CD4-positive, alpha-beta T cell treated with Interleukin-4 for 4 hours (primary cell): ENCODE measurements at places on chromosomes 12 and 14.

GRCh38 chr12:38610808-38611350 lies 294.3 kb downstream of the ALG10B start:
- DNase-seq = no peak

DNA sequence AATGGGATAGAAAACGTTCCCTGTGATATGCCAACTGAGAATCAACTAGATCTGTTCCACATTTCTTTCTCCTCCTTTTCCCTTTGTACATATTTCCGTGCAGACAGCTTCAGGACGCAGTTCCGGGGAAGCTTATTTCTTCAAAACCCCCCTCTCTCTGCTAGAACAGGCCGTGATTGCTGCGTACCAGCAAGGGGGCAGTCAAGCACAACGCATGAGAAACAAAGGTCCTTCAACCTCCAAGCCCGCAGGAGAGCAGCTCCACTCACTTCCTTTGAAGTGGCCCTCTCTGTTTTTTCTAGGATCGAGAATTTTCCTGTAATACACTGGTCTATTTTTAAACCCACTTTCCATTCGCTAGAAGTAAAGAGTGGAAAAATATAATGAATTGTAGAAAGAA lies 80.8 kb downstream of the ZNF664 start:
- no peak for DNase-seq

DNA sequence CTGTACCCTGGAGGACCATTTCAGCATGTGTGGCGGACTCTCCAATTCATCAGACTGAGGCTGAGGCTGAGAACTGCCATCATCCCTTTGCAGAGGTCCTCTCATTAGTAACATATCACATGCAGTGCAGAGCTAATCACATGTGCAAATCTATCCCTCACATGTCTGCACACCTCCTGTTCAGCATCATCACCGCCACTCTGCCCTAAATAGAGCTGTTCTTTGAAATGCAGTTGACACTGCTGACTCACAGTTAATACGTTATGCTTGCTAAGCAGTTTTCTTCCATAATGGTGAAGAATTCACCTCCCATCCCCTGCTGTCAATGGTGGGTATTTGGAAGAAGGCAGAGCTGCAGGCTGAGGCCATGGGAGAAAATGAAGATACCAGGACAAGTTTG lies 85.0 kb upstream of the ANO2 start:
- no peak for DNase-seq

DNA sequence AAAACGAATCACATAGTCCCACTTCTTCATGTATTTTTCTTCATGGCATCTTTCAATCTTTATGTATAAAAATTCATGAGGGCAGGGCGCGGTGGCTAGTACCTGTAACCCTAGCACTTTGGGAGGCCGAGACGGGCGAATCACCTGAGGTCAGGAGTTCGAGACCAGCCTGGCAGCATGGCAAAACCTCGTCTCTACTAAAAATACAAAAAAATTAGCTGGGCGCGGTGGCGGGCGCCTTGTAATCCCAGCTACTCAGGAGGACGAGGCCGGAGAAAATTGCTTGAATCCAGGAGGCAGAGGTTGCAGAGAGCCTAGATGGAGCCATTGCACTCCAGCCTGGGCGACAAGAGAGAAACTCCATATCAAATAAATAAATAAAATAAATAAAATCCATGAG lies 2.5 kb upstream of the GABARAPL1 start:
- DNase-seq = no peak

GRCh38 chr12:79859646-79860045 lies 75.3 kb downstream of the PPP1R12A start:
- no peak for DNase-seq

DNA sequence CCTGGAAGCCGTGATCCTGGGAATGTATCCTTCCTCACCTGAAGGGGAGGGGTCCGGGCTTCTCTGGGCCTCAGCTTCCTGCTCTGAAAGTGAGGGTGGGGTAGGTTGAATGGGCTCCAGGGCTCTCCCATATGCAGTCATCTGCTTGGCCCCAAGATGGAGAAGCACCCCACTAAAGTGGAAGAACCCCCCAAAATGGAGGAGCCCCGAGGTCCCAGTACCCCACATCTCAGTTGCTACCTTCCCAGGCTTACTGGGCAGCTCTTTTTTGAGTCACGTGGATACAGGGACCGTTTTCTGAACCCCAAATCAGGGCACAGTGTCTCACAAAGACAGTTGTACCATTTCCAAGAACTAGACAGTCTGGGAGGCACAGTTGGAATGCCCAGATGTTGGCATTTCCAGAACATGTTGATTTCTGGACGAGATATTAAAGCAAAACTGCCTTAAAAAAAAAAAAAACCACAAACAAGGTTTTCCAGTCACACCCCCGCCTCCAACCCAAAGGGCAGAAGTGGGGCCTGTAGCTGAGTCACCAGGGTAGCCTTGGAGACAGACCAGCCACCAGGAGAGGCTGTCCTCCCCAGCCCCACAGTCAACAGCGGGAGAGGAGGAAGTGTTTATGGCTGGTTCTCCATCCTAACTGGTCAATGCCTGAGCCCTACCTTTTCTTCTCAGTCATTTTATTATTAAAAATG lies 12.1 kb downstream of the VASH1 start:
- peak; percentile 23 for DNase-seq

- no peak for DNase-seq
These were observed 24.5 kb upstream of the ULK1 start for GRCh38 chr12:131869871-131870418.

DNA sequence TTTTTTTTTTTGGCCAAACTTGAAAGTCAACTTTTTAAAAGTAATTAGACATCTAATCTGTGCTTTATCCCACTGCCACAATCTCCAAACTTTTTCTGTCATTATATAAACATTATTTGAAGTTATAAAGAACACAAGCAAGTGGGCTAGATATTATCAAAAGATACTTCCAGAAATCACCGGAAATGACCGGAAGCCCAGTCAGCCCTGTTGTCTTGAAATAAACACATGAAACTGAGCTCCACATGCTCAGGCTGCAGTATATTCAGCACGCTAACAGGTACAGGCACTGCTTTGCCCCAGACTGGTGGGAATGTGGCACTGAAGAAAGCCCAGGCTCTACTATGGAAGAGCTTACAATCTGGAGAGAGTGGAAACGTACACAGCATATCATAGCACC lies 158.9 kb upstream of the PLEKHG7 start:
- DNase-seq = no peak

GRCh38 chr12:104130760-104131159 lies 7.2 kb downstream of the NFYB start:
- DNase-seq = no peak

GRCh38 chr14:58639198-58639565 lies 1.4 kb downstream of the DACT1 start:
- no peak for DNase-seq

GRCh38 chr12:40646456-40646855 lies 45.8 kb upstream of the CNTN1 start:
- DNase-seq = no peak

DNA sequence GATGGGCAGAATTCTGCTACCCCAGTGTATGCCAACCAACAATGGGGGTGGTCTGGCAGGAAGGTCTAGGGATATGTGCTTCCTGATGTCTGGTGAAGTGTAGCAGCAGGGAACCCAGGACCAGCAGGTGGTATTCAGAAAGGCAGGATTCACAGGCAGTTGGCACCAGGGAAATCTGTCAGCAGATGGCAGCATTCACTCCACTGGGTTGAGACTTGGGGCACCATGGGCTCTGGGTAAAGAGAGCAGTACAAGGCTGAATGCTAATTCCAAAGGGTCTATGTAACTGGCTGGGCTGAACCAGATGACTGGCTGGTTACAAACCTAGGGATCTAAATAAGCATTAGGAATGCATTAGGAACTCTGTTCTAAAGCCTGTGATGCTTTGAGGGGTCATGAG lies 466.9 kb upstream of the STXBP6 start:
- DNase-seq = no peak

- no peak for DNase-seq
These were observed 5.4 kb downstream of the TXNRD1 start for GRCh38 chr12:104220931-104221330.

DNA sequence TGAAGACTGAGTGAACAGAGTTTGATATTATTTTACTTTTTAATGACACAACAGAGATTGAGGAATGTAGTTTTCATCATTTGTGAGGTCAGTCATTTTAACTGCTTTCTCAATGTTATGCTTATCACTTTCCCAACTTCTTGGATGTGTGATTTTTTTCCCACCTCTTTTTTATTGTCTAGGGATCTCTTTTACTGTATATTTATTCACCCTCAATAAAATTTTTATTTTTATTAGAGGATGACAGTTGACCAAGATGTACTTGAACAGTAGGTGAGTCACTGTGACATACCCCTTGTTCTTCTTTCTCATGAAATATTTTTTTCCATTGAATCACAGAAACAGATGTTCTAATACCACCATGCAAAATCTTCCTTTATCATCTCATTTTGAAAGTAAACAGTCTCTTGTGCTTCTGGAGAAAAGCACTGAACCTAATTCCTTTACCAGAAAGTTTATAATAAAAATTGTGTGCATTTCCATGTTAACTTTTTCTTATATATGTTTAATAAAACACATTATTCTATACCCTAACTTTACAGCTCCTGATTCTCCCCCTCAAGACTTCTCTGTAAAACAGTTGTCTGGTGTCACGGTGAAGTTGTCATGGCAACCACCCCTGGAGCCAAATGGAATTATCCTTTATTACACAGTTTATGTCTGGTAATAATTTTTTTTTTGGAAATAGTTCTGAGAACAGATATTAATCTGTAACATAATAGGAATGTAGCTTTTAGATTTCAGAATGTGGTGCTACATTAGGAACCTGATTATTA lies 65.9 kb downstream of the PTPRQ start:
- no peak for DNase-seq

DNA sequence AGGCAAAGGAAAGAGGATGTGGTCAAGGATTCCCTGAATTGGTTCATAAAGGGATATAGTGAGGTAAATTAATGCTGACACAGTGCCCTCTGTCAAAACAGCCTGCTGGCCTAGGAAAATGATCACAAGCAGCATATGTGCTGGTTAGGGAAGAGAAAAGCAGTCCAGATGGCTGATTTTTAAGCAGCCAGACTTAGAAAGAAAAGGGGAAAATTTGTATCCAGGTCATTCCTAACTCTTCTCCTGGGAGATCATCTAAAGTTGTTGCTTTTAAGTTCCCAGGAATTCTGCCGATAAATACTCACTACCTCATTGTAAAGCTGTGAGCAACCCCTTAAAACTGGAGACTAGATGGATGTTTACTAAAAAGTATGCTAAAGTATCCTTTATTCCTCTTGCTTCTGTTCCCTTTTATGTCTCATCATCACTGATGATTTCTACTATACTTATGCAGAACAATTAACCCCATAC lies 46.4 kb upstream of the CNOT2 start:
- no peak for DNase-seq

GRCh38 chr14:22393796-22394195 lies 195.2 kb downstream of the DAD1 start:
- no peak for DNase-seq

DNA sequence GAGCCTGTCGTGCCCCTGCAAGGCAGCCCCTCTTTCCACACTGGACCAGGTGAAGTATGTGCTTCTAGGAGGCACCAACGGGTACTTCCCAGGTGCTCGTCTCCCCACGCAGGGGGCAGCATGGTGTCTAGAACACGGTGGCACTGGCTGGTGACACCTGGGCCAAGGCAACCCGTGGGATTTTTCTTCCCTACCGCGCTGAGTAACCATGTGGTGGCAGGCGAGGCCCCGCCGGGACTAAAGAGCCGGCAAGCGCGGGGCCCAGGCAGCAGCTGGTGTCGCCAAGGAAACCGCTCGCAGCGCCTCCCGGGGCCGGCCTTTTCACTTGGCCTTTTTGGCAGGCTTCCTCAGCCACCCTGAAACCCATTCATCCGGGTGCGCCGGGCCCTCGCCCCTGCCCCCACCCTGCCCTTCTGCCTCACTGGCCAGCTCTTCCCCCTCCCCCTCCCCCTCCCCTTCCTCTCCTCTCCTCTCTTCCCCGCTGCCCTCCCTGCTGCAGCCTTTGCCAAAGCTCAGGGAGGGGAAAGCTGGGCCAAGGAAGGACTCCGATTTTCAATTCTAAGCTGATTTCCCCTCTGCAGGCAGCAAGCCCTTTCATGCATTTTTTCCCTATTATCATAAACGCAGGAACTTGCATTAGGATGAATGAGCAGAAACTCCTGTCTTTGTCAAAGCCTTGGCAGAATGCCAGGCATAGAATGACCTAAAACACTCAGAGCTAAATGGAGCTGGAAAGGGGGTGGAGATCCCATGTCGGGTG lies 81.2 kb downstream of the IRF2BPL start:
- DNase-seq = peak; percentile 83

GRCh38 chr14:93708311-93708734 lies 80.0 kb downstream of the PRIMA1 start:
- no peak for DNase-seq

- DNase-seq = no peak
These were observed 119.7 kb upstream of the HIF1A start for GRCh38 chr14:61575551-61576150.

- no peak for DNase-seq
These were observed 40.1 kb upstream of the MMP17 start for GRCh38 chr12:131788070-131788469.

GRCh38 chr14:67191768-67192290 lies 2.6 kb downstream of the GARIN2 start:
- no peak for DNase-seq

- DNase-seq = no peak
These were observed 7.6 kb downstream of the GCH1 start for GRCh38 chr14:54894995-54895394.

DNA sequence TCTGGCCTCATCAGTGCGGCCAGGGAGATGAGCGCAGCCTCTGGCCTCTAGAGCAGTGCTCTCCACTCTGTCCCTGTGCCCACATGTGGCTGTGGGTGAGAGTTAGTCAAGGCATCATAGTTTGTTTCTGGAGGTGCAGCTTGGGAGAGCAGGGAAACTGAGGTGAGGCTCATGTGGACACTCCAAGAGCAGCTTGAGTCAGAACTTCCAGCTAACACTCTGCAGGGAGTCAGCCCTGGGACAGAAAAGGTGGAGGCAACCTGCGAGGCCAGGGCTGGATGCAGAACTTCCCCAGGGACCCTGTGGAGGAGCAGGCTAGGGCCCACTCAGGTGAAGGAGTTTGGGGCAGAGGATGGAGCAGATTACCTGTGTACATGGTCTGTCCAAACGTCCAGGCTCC lies 10.8 kb downstream of the ISCA2 start:
- no peak for DNase-seq

GRCh38 chr14:34665785-34666435 lies 36.0 kb upstream of the SNX6 start:
- DNase-seq = peak; percentile 52
